ENCODE measurements at places on chromosomes 4 and X.

DNA sequence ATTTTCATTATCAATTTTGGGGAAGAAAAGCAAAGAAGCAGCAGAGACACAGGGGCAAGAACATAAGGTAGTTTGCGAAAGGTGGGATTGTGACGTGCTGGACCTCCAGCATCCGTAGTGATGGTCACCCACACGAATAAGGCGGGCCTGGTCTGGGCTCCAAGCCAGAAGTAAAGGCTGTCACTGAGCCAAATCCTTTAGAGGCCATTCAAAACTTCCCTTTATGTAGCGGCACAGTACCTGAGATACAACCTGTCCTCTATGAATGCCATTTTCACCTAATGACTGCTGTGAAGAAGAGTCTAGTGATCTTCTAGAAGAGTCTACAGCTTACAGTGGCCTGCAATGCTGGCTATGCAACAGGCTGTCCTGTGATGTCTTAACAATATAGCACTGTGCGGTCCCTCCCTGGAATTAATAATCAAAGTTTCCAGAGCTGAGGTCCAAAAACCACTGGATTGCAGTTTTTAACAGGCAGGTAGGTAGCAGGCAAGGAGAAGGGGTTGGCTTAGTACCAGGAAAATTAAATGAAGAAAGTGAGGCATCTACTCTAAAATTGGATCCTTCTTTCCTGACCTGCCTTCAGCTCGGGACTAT is 56.2 kb downstream of the TRIML1 start:
- DNase-seq = peak; percentile 54

DNA sequence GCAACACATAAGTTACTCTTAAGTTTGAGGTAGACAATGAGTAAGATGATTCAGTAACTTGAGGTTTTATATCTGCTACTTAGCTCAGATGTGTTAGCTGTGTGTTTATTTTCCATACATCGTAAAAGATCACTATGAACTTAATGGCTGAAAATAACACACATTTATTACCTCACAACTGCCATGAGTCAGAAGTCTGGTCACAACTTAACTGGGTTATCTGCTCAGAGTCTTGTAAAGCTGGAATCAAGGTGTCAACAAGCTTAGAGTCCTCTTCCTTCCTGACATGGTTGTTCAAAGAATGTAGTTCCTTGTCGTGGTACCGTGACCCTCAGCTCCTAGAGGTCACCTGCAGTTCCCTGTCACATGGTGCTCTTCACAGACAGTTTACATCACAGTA is 204.9 kb upstream of the MAGEB2 start:
- no peak for DNase-seq

DNA sequence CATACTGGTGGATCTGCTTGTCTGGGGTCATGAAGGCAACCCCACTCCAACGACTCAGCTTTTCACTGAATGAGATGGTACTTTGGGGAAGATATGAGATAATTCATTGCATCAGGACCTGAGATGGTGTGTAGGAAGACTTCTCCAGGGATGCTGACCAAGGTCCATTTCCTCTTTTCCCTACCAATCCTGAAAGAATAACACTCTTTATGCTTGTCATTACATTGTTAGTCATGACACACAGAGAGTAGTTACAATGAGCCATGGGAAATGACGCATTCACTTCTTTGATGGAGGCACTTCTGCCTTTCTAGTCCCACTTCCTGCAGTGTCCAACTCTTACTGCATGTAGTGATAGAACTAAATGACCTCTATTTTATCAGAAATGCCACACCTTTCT is 58.6 kb downstream of the AREG start:
- DNase-seq = no peak

DNA sequence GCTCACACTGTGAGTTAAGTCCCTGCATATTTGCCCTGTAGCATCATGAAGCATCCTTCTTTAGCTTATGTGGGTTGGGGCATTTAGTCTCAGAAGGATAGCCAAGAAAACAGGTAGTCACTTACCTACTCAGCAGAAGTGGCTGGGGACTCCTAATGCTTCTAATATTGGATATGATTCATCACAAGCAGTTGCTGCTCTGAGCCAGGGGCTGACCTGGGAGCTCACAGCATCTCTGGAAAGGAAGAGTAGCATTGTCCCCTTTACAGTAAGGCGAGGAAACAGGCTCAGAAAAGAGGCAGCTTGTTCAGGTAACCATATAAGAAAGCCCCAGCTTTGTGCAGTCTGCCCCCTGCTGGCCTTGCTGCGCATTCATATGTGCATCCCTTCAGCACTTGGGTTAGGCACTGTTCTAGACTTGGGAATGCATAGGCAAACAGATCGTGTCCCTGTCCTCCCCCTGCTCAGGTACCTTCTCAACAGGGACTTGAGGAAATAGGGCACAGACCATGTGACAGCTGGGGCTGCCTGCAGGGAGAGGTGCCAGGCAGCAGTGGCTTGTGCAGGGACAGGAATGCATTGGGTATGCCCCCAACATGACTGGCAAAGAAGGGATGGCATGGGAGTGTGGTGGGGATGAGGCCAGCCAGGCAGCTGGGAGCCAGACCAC is 35.7 kb upstream of the TBC1D14 start:
- peak; percentile 73 for DNase-seq

DNA sequence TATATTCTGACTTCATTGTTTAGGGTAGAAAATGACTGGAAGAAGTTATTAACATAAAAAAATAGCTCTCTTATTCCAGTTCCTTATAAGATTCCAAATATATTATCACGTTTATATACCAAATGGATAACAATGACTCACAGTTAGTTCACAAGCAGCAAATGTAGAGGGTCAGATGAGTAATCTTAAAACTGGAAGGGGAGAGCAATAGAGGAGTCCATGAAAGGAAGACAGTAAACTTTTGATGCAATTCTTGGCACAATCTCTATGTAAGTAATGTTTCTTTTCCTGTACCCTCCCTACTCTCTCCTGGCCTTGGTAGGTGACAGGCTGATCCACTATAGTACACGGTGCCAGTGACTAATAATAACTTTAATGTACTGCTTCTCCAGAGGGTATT is 259.0 kb upstream of the TRPC5 start:
- no peak for DNase-seq

- DNase-seq = peak; percentile 31
These were observed 52.2 kb downstream of the ANK2 start for GRCh38 chr4:113101669-113102068.

DNA sequence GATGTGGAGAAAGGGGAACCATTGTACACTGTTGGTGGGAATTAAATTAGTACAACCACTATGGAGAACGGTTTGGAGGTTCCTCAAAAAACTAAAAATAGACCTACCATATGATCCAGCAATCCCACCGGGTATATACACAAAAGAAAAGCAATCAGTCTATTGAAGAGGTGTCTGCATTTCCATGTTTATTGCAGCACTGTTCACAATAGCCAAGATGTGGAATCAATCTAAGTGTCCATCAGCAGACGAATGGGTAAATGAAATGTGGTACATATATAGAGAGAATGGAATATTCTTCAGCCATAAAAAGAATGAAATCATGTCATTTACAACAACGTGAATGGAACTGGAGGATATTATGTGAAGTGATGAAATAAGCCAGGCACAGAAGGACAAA is 208.1 kb downstream of the TRIML1 start:
- DNase-seq = no peak

- DNase-seq = no peak
These were observed 1851.3 kb upstream of the PCDH7 start for GRCh38 chr4:28868841-28869240.

DNA sequence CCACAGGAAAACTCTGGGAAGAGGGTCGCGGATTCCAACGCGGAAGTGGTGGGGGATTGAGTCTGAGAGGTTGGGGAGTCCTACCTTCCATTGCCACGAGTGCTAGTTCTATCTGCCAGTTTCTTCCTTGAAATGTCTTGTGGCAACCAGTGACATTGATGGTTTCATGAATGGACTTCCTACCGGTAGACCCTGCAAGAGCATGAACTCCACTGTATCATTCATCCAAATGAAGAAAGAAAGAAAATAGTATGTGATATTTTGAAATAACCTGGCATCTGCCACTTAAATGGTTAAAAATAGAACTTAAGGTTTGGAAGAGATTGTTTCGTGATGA is 1.1 kb upstream of the SLC10A7 start:
- DNase-seq = no peak

- DNase-seq = no peak
These were observed 54.0 kb downstream of the TBCK start for GRCh38 chr4:106261980-106262379.

DNA sequence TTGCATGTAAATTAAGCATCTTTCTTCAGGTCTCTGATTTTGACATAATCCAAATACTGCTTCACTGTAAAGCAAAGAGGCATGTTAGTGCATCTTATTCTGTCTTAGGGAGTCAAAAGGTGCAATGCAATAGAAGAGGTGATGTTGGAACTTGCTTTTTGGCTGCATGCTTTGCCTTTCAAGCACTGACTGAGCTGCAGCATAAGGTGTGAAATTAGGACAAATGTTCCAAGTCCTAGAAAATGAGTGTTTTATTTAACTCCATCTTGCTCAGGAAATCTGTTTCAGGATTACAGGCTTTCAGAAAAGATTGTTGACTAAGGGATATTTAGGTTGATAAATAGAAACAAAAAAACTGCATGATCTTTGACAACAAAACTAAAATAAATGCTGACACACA is 30.8 kb downstream of the NAA11 start:
- DNase-seq = no peak

GRCh38 chr4:65195002-65195401 is 475.3 kb downstream of the EPHA5 start:
- DNase-seq = no peak

DNA sequence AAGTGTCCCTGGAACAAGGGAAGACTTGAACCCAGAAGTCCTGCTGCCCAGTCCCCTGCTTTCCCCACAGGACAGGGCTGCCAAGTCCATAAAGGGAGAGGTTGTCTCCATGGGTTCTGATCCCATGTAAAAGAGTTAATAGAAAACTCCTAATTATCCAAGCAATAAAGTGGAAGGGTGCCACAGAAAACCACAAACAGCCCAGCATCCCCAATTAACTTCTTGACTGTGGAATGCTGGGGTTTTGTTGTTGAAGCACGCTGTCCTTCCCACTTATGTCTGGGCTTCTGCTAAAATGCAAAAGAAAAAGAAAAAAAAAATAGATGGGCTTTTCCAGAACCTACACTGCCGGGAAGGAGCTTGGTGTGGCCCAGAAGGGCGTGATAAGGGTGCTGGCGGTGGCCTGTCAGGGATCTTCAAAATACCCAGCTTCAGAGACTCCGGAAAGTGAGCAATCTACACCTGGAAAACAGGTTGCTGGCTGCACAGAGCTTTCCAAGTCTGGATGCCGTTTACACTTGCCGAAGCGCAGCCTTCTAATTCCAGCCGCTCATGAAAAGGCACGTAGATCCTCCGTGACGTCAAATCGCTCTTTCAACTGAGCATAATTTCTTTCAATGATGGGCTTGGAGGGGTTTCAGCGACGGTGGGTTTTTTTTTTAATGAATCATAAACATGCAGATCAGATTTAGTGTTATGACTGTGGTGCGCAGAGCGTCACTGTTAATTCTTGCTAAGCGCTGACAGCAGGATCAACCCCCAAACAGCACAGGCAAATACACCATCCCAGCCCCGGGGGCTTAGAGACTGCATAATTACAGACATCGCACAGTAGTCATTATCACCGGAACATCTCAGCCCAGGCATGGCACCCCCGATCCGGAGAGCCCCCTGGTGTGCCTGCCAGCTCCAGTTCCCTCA is 197.6 kb downstream of the BCOR start:
- DNase-seq = no peak

DNA sequence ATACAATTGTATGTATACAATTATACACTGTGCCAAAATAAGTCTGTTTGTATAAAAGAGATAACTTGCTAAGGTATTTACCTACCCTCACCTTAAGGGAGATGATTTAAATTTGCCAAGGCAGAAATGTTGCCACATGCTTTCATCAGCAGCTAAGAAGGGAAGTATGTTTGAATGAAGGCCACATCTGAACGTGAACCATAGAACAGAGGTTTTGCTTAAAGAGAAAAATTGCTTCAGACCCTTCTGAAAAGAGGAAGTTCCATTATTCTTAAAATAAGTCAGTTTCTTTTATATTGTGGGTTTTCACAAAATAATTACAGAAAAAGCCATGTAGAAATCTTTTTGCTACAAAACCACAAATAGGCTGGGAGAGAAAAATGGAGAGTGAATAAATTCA is 621.5 kb upstream of the HTR2C start:
- no peak for DNase-seq

GRCh38 chr4:37422102-37422501 is 177.6 kb downstream of the NWD2 start:
- no peak for DNase-seq

- DNase-seq = no peak
These were observed 108.8 kb downstream of the HHIP start for GRCh38 chr4:144754562-144755410.

GRCh38 chrX:149631234-149632165 is at the start of gene TMEM185A:
TMEM185A (minus strand) TSS chrX:149631792; CDS start chrX:149631580, 212 bp downstream.
- DNase-seq = peak; percentile 41

- DNase-seq = no peak
These were observed 579.4 kb upstream of the ZFP42 start for GRCh38 chr4:187416216-187416615.

GRCh38 chr4:8848507-8849265 is 23.0 kb downstream of the HMX1 start:
- DNase-seq = no peak

DNA sequence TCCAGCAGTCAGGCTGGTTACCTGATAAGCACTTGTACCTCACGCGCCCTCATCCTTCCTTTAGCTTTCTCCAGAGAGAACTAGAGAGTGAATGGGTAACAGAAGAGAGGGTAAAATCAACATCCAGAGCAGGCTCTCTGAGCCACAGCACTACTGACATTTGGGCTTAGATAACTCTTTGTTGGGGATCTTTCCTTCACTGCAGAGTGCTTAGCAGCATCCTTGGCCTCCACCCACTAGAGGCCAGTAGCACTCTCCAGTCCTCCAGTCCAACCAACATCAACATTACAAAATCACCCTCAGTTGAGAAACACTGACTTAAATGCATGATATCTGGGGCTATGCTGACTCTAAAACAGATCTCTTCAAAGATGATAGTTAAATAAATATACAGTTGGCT is 220.7 kb downstream of the TACR3 start:
- no peak for DNase-seq

DNA sequence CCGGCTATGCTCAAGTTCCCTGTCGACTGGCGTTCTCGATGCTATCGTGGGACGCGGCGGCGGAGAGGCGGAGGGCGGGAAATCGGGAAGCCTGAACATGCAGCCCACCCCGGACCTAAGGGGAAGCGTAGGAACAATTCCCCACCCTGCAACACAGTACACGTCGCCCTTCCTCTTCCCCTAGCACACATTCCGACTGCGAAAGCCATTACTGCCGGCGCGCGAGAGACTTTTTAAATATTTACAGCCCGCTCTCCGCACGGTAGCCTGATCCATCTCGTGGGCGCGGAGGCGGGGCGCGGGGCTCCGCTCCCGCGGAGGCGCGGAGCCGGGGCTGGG is 48.1 kb upstream of the BCOR start:
- no peak for DNase-seq

- no peak for DNase-seq
These were observed 1.5 kb downstream of the CMC4 start for GRCh38 chrX:155069414-155069813.

- no peak for DNase-seq
These were observed 52.0 kb downstream of the SORCS2 start for GRCh38 chr4:7244331-7244665.

- DNase-seq = peak; percentile 80
These were observed 86.5 kb downstream of the PLAC1 start for GRCh38 chrX:134571796-134572195.

All from muscle of back (tissue), 13 donors.